ENCODE measurements at places on chromosomes 5 and 9. TPM values are rescaled to one million over a fixed set of nuclear protein-coding genes. Genes with fewer than 3 reads are reported as not detected.

GRCh38 chr9:36846621-36847020 is 187.4 kb downstream of the PAX5 start:
- DNase-seq, result no peak

DNA sequence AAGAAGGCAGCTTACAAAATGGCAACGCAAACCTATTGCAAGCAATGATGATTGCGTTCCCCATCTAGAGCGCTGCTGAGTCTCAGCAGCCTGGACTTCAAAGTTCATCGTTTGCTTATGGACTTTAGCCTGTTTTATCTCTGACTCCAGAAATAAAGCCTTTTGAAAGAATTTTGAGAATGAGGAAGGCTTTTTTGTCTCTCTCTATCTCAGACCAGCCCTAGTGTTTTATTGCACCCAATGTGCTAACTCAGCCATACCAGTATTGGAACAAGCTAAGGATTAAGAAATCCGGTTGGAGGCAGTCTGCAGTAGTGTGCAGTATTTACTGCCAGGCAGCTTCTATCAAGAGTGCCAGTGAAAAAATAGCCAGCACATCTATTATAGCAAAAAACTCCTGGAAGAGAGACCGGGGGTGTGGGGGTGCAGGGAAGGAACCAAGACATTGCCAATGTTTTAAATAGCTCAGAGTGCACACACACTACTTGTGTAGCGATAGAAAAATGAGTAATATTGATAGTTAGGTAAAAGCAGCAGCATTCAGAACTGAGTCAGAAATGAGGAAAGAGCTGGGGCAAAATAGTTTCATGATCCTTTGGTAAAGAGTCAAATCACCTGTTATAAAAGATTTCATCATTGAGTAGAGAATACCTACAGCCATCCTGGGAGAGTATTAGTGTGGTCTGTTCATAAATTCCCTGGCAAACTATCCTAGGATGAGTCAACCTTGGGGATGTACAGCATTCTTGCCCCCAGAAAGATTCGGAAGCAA is 219.0 kb downstream of the ZNF608 start:
- no peak for DNase-seq

Gene SLIT3
- total RNA-seq, result 109 TPM

- DNase-seq, result no peak
These were observed 420.0 kb downstream of the SEMA5A start for GRCh38 chr5:9125852-9126251.

Gene FGF18
- 1.0 TPM for total RNA-seq

GRCh38 chr9:132627106-132627505 is 42.7 kb downstream of the DDX31 start:
- no peak for DNase-seq

All from urinary bladder (tissue), 4 donors.